ENCODE measurements at places on chromosomes 2 and 18. TPM values are rescaled to one million over a fixed set of nuclear protein-coding genes. Genes with fewer than 3 reads are reported as not detected.
A peak's percentile ranks its signal among the peaks of the same experiment; 100 is the strongest.

The RIT2 gene
- total RNA-seq, result not detected

GRCh38 chr2:120401275-120402066, 55.5 kb downstream of the INHBB start:
- H3K4me3 ChIP-seq, result no peak overlapping the region
- no peak overlapping the region for H3K27ac ChIP-seq
- no peaks in the 10 kb centered on the region for H3K27me3 ChIP-seq
- H3K4me1 ChIP-seq, result no peaks in the 10 kb centered on the region
- no peak for DNase-seq

- H3K36me3 ChIP-seq, result no peaks in the 10 kb centered on the region
- H3K4me3 ChIP-seq, result no peak overlapping the region
- no peak overlapping the region for H3K27ac ChIP-seq
- H3K4me1 ChIP-seq, result peaks cover 26% of the 10 kb centered on the region
- no peaks in the 10 kb centered on the region for H3K27me3 ChIP-seq
Measured at GRCh38 chr2:159226059-159226461, 60.4 kb downstream of the WDSUB1 start.

The SCRN3 gene
- 16.8 TPM for total RNA-seq

The EFR3B gene
- 0.06 TPM for total RNA-seq

GRCh38 chr2:37377187-37377532, 32.7 kb downstream of the QPCT start:
- peak overlapping the region; percentile 39 for H3K27ac ChIP-seq
- H3K4me3 ChIP-seq, result no peak overlapping the region
- peaks cover 4% of the 10 kb centered on the region for H3K36me3 ChIP-seq
- peaks cover 30% of the 10 kb centered on the region for H3K4me1 ChIP-seq
- DNase-seq, result peak; percentile 36

The UNC50 gene
- total RNA-seq, result 31.1 TPM

All from activated CD4-positive, alpha-beta T cell treated with anti-CD3 and anti-CD28 coated beads, Interleukin-2, amount 10 ng/mL, durations not matched to agents 7 days and 5 days (primary cell).